ENCODE measurements at places on chromosomes 5 and 9.

GRCh38 chr9:125433461-125434011, 171.9 kb downstream of the GAPVD1 start:
- DNase-seq: no peak

DNA sequence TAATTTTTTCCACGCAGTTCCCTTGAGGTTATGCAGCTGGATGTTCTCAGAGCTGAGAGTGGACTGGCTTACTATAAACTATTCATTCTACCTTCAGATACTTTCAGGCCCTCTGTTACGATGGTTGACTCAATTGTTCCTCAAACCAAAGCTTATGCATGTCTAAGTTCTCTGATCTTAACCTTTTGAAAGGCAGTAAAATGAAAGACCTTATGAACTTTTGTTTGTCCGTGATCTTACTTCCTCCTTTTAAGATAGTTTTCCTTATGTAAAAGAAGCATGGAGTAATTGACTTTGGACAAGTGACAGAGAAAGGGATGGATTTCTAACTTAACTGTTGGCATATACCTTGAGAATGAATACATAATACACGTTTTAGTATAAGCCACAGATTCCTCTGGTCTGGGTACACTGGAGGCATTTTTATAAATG, 575.7 kb downstream of the PDE4D start:
- no peak for DNase-seq

- DNase-seq: no peak
Observed at GRCh38 chr5:146947181-146947941, 68.8 kb upstream of the PPP2R2B start.

- DNase-seq: no peak
Observed at GRCh38 chr9:114324492-114324891, 1.6 kb downstream of the ORM1 start.

- DNase-seq: no peak
Observed at GRCh38 chr9:101477736-101478135, 42.2 kb upstream of the ALDOB start.
